ENCODE measurements at places on chromosomes 4 and X. TPM values are rescaled to one million over a fixed set of nuclear protein-coding genes. Genes with fewer than 3 reads are reported as not detected.

DNA sequence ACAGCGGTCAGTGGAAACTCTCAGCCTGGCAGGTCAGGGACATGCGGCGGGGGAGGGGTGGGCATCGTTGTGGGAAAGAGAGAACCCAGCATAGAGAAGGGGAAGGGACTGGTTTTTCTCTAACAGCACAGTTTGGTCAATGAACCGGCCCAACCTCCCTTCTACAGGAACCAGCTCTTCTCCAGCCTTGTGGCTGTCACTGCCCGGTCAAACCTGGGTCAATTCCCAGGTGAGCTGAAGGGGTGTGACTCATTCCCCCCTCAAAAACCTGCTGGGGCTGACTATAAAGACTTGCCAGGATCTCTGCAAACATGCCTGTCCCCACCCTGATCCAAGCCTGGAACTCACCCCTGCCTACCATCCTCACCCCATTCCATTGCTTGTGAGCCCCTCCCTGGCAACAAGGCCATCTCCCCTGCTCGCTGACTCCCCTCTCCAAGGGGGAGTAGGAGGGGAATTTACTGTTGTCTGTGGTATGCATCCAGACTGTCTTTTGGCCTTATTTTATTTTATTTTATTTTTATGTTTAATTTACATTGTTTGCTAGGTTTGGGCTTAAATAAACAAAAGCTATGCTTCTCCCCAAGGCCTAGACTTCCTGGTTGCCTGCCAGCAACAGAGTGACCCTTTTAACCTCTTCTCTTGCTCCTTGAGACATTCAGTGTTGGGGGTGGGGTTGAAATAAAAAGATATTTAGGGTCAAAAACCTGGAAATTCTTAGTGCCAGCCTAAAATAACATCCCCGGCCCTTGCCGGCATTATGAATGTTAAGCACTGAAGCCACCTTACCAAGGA lies 49.6 kb downstream of the TSC22D3 start:
- DNase-seq, result no peak

DNA sequence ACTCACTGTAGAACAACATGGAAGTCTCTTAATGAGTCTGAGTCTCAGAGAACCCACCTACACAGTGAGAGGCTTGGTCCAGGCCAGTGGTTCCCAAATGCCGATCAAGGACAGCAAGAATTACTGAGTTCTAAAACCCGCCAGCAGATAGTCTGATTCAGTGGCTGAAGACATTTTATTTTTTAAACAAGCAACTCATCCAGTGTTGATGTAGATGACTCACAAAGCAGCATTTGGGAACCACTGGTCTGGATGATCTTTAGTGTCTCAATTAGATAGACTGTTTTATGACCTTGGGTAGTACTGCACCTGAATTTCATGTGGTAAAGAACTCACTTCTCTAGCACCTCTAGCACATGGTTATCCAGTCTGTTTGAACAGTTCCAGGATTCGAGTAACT lies 193.6 kb downstream of the FBXW7 start:
- DNase-seq, result no peak

DNA sequence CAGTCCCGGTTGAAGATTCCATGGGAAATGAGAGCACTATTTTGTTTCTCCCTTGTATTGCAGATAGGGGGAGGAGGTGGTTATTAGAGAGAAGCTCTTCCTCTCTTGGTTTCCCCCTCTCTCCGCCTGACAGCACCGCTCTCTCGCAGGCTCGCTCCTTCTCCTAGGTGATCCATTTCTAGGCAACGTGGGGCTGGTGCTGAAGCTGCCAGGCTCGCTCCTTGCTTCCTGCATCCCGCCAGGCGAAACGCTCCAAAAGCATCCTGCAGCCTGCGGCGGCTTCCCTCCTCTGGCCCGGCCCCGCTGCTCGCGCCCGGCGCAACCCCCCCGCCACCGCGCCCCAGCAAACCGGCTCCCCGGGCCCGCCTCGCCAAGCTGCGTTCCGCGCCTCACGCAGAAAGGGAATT lies at the start of gene GRID2:
GRID2 (plus strand) TSS at position 346 of the 407 bp plus-strand sequence.
- no peak for DNase-seq

DNA sequence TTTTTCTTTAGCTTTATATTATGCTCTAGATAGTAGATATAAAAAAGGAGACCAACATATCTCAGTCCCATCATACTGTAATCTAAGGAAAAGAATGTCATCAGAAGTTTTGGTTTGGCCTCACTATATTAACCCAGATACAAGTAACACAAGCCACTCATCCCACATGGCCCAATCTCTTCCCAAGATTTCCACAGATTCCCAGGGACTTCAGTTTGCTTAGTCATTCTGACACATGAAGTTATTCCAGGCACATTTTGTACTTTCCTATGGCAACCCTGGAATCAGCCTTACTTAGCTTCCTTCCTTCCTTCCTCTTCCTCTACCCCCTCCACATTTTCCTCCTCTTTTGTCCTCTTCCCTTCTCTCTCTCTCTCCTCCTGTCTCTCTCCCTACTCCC lies 21.7 kb upstream of the DCLK2 start:
- no peak for DNase-seq

DNA sequence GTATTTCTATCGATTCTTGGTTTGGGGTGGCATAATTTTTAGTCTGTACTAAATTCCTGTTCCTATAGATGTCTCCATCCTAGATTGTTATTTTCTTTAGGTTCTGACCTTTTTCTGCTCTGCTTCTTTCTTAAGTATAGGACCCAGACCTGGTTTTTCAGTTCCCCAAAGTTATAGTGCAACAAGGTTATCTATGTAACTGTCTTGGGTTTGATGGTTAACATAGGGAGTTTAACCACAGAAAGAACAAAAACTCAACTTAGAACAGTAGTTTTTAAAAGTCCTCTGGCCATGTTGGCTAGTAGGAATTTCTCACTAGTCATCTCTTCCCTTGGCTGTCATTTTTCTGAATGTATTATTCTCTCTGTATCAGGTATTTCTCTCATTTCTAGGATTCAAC lies 38.8 kb upstream of the MAD2L1 start:
- no peak for DNase-seq

GRCh38 chrX:46796574-46797191 lies 37.8 kb upstream of the SLC9A7 start:
- DNase-seq, result peak; percentile 83

DNA sequence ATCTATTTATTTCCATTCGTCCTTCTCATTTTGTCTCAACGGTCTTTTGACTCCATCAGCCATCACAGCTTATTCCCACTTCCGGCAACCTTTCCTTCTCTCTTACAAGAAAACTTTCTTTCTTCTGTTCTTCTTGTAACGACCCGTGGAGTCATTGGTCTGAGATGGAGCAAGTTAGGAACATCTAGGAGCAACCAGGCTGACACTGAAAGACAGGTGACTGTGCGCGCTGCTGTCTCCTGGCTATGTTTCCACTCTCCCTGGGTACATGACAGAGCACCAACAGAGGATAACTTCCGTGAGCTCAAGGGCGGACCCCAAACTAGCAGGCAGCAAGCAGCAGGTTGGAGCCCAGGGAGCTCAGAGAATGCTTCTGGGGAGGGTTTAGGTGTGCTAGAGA lies 2.5 kb downstream of the FGF5 start:
- DNase-seq, result no peak

- DNase-seq, result no peak
These were observed 58.7 kb downstream of the ANOS1 start for GRCh38 chrX:8673201-8673600.

DNA sequence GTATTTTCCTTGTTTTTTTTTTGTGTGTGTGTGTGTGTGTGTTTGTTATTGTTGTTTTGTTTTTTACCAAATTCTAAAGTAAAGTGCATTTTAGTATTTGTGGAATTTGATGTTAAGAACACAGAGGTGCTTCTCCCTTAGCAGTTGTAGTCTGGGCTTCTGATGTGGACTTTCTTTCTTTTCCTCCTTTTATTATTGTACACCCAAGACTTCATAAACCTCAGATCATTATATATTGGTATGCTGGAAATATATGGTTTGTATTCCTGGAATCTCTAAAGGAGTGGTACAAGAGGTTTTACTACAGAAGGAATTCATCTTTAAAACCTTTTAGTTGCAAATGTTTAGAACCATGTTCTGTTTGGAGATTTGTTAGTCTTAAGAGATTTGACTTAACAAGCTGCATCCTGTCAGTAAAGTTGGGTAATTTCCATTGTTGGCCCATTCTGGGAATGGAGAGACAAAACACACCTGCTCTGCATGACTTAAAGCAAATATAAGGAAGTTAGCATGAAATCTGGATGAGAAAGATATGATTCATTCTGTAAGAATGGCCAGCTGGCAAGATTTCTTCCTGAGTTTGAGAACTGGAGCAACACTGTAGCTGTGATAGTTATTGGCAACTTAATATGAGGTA lies 64.0 kb downstream of the SMAD1 start:
- DNase-seq, result no peak

- DNase-seq, result no peak
These were observed 1118.2 kb downstream of the ARAP2 start for GRCh38 chr4:35125995-35126712.

- DNase-seq, result no peak
These were observed 270.1 kb downstream of the NLGN4X start for GRCh38 chrX:5958523-5958922.

DNA sequence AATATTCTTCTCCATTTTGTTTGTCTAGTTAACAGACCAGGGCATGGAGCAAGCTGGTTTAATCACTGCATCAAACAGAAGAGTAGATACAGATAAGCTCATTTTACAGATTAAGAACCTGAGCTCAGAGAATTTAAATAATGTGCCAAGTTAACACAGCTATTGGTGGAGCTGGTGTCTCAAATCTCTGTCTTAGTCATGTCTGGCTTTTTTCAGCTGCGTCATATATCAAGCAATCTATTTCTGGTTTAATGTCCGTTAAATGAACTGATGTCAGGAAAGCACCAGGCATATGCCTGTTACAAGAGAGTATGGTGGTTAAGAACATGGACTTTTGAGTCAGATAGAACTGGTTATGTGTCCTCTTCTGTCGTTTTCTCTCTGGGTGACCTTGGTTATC lies 79.8 kb upstream of the ADGRA3 start:
- DNase-seq, result no peak

- DNase-seq, result no peak
These were observed 16.0 kb downstream of the CTBP1 start for GRCh38 chr4:1232661-1233621.

- no peak for DNase-seq
These were observed 170.5 kb upstream of the TBC1D9 start for GRCh38 chr4:140926672-140927071.

UGT2A1 gene
- total RNA-seq, result not detected

ZNF732 gene
- total RNA-seq, result not detected

NXF2 gene
- not detected for total RNA-seq

F8 gene
- 27.4 TPM for total RNA-seq

USP17L10 gene
- total RNA-seq, result not detected

Measured in omental fat pad (tissue), 4 donors.